Esophagus (tissue), 2 donors: ENCODE measurements at places on chromosomes 4 and X. TPM values are rescaled to one million over a fixed set of nuclear protein-coding genes. Genes with fewer than 3 reads are reported as not detected.

The PTTG2 gene
- polyA plus RNA-seq = not detected

The TLL1 gene
- polyA plus RNA-seq = 0.41 TPM

The CXorf58 gene
- polyA plus RNA-seq = 0.02 TPM

The PABPC1L2B gene
- polyA plus RNA-seq = not detected
